HEK293T (cell line): ENCODE measurements at places on chromosomes 4 and X.

DNA sequence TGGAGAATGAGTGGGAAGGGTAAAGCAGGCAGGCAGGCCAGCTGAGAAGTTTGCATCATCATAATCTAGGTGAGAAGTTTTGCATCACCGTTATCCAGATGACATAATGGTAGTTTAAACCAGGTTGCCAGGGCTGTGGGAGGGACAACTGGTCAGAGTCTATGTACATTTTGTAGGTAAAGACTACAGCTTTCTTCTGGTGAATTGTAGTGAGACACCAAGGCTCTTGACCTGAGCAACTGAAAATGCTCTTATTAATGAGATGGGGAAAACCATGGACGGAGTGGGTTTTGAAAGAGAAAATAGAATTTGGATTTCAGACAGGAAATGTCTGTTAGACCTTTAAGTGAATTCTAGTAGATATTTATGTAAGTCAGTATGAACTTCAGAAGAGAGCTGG, 76.0 kb upstream of the VEGFC start:
- DNase-seq = no peak

- DNase-seq = no peak
Measured at GRCh38 chr4:86014599-86014998, 345.3 kb downstream of the MAPK10 start.

- DNase-seq = no peak
Measured at GRCh38 chrX:107482046-107482445, 32.6 kb downstream of the FRMPD3 start.

GRCh38 chrX:108439426-108439942, at the start of gene COL4A5:
COL4A5 (plus strand) TSS chrX:108439838; CDS start chrX:108440126, 288 bp downstream.
- DNase-seq = peak; percentile 71

GRCh38 chr4:125725957-125726525, 411.3 kb downstream of the FAT4 start:
- DNase-seq = no peak

DNA sequence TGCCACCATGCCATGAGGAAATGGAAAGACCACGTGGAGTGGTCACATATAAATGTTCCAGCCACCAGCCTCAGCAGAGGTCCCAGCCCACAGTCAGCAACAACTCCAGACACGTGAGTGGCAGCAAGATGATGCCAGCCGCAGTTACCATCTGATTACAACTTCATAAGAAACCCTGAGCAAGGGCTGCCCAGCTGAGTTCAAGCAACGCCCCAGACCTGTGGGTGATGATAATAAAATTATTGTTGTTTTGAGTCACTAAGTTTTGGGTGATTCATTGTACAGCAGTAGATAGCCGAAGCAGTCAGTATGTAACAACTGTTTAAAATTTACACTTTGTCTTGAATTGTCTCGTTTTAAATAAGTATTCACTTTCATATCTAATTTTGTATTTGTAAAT, 5.8 kb upstream of the CCNG2 start:
- no peak for DNase-seq

DNA sequence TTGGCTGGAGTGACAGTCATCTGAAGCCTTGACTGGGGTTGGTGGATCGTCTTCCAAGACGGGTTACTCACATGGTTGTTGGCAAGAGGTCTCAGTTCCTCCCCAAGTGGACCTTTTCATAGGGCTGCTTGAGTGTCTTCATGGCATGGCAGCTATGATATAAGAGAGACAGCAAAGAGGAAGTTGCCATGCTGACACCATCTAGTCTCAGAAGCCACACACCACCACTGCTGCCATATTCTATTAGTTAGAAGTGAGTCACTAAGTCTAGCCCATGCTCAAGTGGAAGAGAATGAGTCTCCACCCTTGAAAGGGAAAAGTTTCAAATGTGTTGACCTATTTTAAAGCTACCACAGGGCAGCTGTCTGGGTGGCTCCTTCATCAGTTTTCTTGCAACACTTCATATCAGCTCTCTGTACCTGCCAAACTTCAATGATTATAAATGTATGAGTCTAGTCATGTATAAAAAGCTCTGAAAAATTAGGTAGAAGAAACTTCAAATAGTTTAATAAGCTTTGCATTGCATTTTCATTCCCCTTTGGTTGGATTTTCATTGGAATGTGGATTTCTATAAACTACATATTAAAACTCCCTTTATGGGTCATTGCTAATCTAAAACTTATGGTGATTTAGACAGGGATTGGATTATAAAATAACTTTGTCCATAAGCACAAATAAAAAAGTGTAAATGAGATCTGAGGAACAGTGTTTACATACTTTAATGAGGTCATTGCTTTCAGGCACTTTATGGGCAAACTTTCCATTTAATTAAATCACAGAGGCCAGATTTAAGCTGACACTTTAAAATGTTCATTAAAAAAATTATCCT, 68.0 kb upstream of the ATXN3L start:
- no peak for DNase-seq

GRCh38 chr4:143411527-143412419, 75.1 kb downstream of the GAB1 start:
- DNase-seq = no peak

GRCh38 chrX:2714551-2714950, 23.5 kb downstream of the CD99 start:
- no peak for DNase-seq

GRCh38 chrX:19388741-19389140, 45.0 kb downstream of the PDHA1 start:
- no peak for DNase-seq

GRCh38 chrX:11151799-11152559, 40.8 kb downstream of the HCCS start:
- DNase-seq = no peak
